ENCODE measurements at places on chromosomes 4 and X.

DNA sequence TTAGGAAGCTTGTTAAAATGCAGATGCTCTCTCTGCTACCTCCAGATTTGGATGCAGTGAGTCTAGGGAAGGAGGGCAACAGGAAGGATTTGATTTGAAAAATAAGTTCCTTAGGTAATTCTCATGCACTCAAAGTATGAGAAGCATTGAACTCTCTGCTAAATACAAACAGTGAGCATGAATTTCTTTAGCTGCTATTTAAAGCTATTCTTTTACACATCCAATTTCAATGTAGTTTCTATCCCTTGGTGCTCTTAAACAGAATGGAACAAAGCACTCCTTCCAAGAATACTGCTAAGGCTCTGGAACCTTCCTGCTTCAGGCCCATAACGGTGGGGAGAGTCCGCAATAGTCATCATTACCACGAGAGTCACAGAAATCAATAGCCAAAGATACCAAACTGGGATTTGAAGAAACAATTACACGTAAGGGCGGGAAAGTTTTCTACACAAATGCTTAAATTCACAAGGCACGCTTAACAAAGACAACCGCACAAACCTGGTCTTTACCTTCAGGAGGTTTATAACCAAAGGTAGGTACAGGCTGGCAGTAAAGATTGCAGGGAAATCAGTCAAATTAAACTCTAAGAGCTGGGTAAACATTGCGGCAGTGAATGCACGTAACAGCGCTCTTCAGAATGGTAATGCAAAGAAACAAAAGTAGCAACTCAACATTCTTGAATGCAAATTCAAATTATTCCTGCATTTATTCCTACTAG lies 123.2 kb upstream of the NAP1L5 start:
- no peak for DNase-seq

- no peak for DNase-seq
Measured at GRCh38 chr4:128590773-128591172, 218.7 kb upstream of the JADE1 start.

DNA sequence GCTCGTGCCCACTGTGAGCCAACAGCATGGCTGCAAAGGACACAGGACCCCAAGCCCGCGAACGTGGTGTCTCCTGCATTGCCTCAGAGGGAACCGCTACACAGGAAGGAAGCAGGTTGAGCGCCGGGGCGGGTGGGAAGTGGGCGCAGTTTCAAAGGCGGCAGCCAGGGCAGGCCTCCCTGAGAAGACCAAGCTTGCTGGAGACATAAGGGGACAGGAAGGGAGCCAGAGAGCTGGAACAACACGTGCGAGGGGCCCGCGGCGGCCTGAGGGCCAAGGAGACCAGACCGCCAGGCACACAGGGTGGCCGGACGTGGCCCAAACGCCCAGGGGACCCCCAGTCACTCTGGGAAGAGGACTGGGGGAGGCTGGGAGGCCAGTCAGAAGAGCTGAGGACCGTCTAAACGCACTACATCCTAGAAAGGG lies 32.0 kb downstream of the CTBP1 start:
- DNase-seq: no peak

DNA sequence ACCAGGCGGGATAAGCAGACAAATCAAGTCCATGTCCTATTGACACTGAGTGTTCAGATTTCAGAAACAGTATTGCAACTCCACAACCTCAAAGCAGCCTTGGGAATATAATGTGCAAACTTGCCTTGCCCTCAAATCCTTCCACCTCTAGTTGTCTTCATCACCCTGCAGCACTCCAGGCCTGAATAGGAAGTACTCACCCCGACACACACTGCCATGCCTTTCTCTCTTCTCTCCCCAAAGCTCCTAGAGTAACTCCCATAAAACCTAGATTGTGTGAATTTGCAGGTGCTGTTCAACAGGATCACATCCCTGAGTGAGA lies 19.6 kb downstream of the ACSL1 start:
- no peak for DNase-seq

GRCh38 chrX:29851857-29852605 lies 363.3 kb upstream of the MAGEB2 start:
- DNase-seq: no peak

- DNase-seq: no peak
Measured at GRCh38 chrX:119155416-119156035, 27.9 kb upstream of the KIAA1210 start.

GRCh38 chr4:121330180-121330665 lies 50.6 kb downstream of the QRFPR start:
- no peak for DNase-seq

- DNase-seq: no peak
Measured at GRCh38 chr4:29390921-29391320, 1329.2 kb upstream of the PCDH7 start.

- DNase-seq: no peak
Measured at GRCh38 chrX:155673338-155673737, 60.6 kb upstream of the TMLHE start.

- no peak for DNase-seq
Measured at GRCh38 chr4:111854494-111855087, 290.7 kb upstream of the FAM241A start.

DNA sequence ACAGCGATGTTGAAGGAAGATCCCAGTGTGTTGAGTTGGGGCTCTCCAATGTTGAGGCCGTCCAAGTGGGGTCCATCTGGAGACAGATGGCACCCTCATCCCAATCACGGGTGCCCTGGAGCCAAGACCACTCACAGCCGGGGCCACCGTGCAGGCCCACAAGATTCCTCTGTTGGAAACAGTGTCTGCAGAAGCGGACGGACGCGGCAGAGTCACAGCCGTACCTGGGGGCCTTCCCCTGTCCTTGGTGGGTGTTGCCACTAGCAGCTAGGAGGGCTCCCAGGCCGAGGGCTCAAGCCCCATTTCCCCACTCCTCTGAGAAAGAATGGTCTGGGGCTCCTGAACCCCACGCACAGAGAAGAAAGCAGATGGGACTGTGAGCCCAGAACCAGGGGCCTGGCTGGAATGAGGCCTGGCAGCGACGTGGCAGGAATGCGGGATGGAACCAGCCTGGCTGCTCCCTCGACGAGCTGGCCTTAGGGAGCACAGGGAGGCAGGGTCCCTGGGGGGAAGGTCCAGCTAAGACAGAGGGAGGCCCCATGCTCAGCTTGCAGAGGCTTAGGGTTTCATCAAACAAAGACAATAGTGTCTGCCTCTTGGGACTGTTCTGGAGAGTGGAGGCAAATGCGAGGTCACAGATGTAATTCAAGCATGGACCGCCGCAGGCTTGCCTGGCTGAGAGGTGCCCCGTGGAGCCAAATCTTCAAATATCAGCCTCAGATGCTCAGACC lies 228.9 kb downstream of the AFAP1 start:
- no peak for DNase-seq

DNA sequence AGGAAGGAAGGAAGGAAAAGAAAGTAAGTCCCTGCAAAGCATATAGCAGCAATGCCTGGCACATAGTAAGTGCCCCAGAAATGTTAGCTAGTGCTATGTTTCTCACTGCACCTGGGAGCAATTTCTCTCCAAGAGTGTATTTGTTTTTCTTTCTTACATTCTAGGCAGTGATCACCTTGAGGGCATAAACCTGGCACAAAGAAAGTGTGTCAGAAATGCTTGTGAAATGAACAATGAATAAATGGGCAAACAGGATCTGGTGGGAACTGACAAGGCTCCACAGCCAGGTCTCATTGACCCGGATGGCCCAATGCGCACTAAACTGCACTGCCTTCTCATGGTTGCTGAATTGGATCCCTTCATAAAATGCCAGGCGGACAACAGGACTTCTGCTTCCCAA lies 316.4 kb downstream of the LDB2 start:
- no peak for DNase-seq
